Retina (tissue), 1 donor: ENCODE measurements at places on chromosomes 4 and X.

GRCh38 chr4:24174602-24175001, 284.8 kb upstream of the PPARGC1A start:
- no peak for DNase-seq

DNA sequence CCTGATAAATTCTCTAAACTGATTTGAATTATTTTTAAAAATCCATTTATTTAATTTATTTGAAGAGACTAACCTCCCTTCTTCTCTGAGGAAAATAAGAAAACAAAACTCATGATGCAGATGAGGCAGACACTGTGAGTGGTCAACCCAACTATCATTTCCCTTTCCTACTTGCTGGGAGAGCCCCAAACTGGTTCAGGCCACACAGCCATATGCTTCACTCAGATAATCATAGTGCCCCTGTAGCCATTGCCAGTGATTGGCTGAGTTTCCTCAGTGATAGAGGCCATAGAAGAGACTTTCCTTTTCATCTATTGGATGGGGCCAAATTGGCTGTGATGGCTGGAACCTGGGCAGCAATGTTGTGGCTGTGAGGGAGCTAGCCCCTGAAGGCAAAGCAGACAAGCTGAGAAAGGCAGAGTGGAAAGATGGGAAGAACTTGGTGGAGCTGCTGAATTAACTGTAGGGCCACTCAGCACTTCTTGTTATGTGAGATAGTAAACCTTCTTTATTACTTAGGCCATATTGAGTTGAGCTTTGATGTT, 49.8 kb downstream of the RAB33B start:
- DNase-seq: no peak

- DNase-seq: no peak
Measured at GRCh38 chr4:185318679-185319078, 77.0 kb downstream of the LRP2BP start.

GRCh38 chrX:133608406-133608805, 193.1 kb upstream of the GPC4 start:
- DNase-seq: no peak

DNA sequence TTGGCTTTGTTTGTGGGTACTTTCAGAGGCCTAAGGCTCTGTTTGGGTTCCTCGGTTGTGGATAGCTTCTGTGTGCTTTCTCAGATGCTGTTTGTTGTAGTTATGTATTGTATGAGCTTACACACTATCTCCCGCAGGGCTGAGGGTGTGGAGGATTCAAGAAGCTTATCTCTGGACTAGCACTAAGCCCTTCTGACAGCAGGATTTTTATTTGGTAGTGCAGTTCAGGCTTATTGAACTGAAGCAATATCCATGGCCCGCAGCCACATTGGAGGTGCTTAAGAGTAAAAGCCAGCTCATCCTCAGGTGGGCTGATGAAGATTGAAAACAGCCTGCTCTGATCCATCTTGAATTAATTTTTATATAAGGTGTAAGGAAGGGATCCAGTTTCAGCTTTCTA, 128.2 kb downstream of the RASGEF1B start:
- DNase-seq: no peak

GRCh38 chr4:176840166-176840565, 47.4 kb upstream of the VEGFC start:
- DNase-seq: no peak

DNA sequence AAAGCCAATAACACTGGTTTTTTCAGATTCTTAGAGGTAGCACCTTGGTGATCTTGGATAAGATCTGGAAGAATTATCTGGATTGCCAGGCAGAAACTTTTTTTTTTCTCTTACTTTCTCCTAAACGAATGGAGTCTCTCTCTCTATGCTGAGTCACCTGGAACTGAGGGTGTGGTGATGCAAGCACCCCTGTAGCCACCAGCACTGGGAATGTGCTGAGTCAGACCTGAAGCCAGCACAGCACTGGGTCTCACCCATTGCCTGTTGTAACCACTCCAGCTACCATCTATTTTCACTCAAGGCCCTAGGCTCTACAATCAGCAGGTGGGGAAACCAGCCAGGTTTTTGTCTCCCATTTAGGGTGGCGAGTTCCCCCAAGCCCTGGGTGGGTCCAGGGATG, 923.8 kb downstream of the RAPGEF2 start:
- DNase-seq: no peak
